ENCODE measurements at places on chromosomes 7 and 10. TPM values are rescaled to one million over a fixed set of nuclear protein-coding genes. Genes with fewer than 3 reads are reported as not detected.

CREB5 gene
- total RNA-seq = 40.2 TPM

ADAM12 gene
- total RNA-seq = 29.9 TPM

KIAA1549 gene
- 16.4 TPM for total RNA-seq

FOXP2 gene
- 109 TPM for total RNA-seq

TMEM213 gene
- not detected for total RNA-seq

IGF2BP3 gene
- total RNA-seq = 37.9 TPM

SCRN1 gene
- total RNA-seq = 124 TPM

SPDYE2B gene
- total RNA-seq = not detected

TFR2 gene
- 6.2 TPM for total RNA-seq

C7orf57 gene
- total RNA-seq = 0.22 TPM

SLC39A12 gene
- total RNA-seq = 18.0 TPM

KCND2 gene
- 14.5 TPM for total RNA-seq

TMEM184A gene
- total RNA-seq = 3.5 TPM

NRF1 gene
- 41.8 TPM for total RNA-seq

CNNM1 gene
- total RNA-seq = 2.4 TPM

KCNIP2 gene
- 12.5 TPM for total RNA-seq

AKR1D1 gene
- not detected for total RNA-seq

FLNC gene
- total RNA-seq = 92.8 TPM

NACAD gene
- total RNA-seq = 8.9 TPM

GNAT3 gene
- not detected for total RNA-seq

SPDYE3 gene
- not detected for total RNA-seq

GRID2IP gene
- total RNA-seq = not detected
